ENCODE measurements at places on chromosomes 3 and 15. TPM values are rescaled to one million over a fixed set of nuclear protein-coding genes. Genes with fewer than 3 reads are reported as not detected.

TMEM212 gene
- total RNA-seq = not detected

EPHB1 gene
- 0.92 TPM for total RNA-seq

DNA sequence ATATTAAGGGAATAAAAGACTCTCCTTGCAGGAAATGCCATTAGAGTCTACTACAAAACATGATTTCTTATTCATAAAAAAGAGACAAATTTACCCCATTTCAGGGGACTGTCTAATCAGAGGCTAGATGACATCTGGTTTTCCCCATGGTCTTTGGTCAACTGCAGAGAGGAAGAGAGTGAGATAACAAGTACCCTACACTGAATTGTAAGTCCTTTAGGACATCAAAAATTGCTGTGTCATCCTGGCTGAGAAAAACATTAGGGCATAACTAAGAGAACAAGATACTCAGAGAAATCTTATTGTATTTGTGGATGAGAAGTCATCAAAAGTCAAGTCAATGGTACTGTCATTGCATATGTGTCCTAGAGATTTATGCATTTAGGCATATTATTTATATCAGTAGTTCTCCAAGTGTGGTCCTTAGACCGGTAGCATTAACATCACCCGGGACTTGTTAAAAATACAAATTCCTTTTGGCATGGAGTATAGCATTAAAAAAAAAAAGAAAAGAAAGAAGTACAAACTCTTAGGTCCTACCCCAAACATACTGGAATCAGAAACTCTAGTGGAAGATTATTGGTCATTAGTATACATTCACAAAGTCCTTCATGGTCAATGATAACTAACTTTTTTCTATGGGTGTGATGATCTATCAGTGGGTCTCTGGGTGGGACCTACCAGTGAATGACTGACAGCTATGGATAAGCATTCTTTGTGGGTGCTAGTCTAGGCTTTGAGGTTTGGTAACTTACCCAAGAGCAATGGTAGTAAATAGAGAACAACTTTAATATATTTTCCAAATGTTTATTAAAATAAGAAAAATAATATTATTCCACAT, 29.0 kb upstream of the TBC1D5 start:
- DNase-seq = no peak
- H3K27me3 ChIP-seq = no peaks in the 10 kb centered on the region
- no peaks in the 10 kb centered on the region for H3K36me3 ChIP-seq
- H3K27ac ChIP-seq = no peak overlapping the region
- no peaks in the 10 kb centered on the region for H3K4me1 ChIP-seq

- H3K4me1 ChIP-seq = peaks cover 32% of the 10 kb centered on the region
- no peak overlapping the region for H3K4me3 ChIP-seq
- no peaks in the 10 kb centered on the region for H3K36me3 ChIP-seq
- peak; percentile 90 for DNase-seq
Measured at GRCh38 chr3:41327718-41328117, 128.4 kb downstream of the CTNNB1 start.

DNA sequence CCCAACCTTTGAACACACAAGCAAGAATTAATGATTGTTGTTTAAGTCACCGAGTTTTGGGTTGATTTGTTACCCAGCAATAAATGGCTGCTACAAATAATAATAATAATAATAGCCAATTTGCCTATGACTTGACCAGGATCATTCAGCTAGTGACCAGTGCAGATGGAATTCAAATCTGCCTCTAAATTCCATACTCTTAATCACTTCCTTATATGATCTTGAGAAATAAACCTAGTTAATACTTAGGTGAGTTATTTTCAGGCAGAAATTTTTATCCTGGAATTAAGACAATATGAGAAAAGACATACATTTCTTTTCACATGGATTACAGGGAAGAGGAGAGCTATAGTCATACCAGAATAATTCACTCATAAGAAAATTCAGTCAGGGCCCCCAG, 116.0 kb upstream of the GALNT15 start:
- H3K27ac ChIP-seq = peak overlapping the region; percentile 84
- no peaks in the 10 kb centered on the region for H3K36me3 ChIP-seq
- H3K4me3 ChIP-seq = no peak overlapping the region
- no peaks in the 10 kb centered on the region for H3K27me3 ChIP-seq

SLC9A9 gene
- total RNA-seq = not detected

DNA sequence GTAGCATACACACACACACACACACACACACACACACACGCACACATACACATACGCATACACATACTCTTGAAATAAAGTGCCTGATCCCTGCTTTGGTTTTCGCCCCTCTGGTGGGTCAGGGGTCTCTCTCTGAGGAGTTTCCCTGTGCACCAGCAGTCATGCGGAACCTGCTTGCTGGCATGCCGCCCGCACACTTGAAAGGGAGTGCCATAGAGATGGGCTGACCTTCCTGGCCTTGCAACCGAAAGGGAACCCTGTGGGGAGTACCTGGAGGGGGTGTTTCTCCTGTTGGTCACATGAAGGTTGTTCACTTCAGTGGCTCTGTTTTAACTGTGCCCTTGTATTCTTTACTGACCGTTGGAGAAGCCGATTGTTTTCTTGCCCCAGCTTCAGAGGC, 752.3 kb downstream of the NR2F2 start:
- H3K4me1 ChIP-seq = no peaks in the 10 kb centered on the region
- H3K36me3 ChIP-seq = no peaks in the 10 kb centered on the region
- H3K27me3 ChIP-seq = peaks cover 16% of the 10 kb centered on the region
- no peak for DNase-seq
- no peak overlapping the region for H3K27ac ChIP-seq

GRCh38 chr15:33963831-33964664, 4.2 kb upstream of the CHRM5 start:
- peaks cover 17% of the 10 kb centered on the region for H3K4me1 ChIP-seq
- no peak overlapping the region for H3K4me3 ChIP-seq
- no peak overlapping the region for H3K27ac ChIP-seq
- H3K36me3 ChIP-seq = no peaks in the 10 kb centered on the region
- peak; percentile 68 for DNase-seq

- H3K27me3 ChIP-seq = no peaks in the 10 kb centered on the region
- DNase-seq = no peak
- peaks cover 20% of the 10 kb centered on the region for H3K4me1 ChIP-seq
Measured at GRCh38 chr15:48426044-48426443, 94.8 kb downstream of the DUT start.

DNA sequence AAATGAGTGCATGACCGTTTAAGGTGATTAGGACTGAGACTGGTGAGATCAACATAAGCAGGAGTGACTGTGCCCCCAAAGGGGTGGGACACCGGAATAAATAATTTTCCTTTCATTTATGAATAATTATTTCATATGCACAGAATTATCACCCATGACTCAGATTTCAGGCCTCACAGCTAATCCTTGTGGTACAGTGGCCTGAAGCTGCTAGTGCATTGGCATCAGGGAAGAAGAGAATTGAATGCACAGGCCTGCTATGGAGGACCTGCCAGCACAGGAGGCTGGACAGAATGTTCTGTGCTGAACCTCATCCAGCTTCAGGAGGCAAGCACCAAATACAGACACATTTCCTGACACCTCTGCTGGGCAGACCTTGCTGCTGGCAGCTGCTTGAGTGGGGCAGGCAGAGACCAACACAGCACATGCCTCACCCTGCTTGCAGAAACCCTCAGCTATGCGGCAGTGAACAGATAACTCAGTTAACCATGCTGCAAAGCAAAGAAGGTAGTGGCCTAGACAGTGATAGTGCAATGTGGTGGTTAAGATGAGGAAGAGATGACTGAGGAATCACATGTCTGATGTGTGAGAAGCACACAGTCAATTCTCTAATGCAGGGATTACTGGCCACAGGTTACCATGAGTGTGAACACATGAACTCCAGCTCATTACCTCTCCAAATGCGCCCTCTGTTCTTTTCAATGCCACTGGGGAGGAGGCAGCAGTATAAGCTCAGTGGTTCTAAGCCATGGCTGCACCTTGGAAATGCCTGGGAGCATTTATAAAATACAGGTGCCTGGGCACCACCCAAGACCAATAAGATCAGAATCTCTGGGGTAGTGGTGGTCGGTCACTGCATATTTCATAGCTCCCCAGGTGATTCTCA, 68.1 kb upstream of the SCN5A start:
- no peak for DNase-seq
- H3K36me3 ChIP-seq = no peaks in the 10 kb centered on the region
- H3K27me3 ChIP-seq = peaks cover 52% of the 10 kb centered on the region
- H3K4me1 ChIP-seq = no peaks in the 10 kb centered on the region
- no peak overlapping the region for H3K27ac ChIP-seq
- H3K4me3 ChIP-seq = no peak overlapping the region

DNA sequence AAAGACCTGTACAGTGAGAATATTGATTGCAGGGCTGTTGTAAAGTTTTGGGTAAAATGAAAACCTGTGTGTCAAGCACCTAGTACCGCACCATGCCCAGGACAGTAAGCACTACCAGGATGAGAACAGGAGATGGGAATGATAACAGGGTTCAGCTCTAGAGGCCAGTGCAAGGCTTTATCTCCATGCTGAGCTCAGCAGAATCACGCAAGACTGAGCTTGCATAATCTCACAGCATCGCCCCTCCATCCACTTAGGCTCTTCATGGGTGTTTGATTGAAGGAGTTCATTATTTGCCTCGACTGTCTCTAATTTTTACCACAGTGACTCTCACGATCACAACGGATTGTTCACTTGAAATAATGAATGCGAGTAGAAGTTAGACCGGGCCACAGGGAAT, 2.9 kb downstream of the ATP13A5 start:
- H3K4me3 ChIP-seq = no peak overlapping the region
- peaks cover 81% of the 10 kb centered on the region for H3K27me3 ChIP-seq
- H3K4me1 ChIP-seq = no peaks in the 10 kb centered on the region
- DNase-seq = no peak
- no peak overlapping the region for H3K27ac ChIP-seq

GRCh38 chr3:128698211-128699047, 27.6 kb upstream of the RAB7A start:
- peak overlapping the region; percentile 76 for H3K4me3 ChIP-seq
- no peaks in the 10 kb centered on the region for H3K4me1 ChIP-seq
- H3K27ac ChIP-seq = no peak overlapping the region
- no peaks in the 10 kb centered on the region for H3K27me3 ChIP-seq

SLC2A2 gene
- total RNA-seq = not detected

DNA sequence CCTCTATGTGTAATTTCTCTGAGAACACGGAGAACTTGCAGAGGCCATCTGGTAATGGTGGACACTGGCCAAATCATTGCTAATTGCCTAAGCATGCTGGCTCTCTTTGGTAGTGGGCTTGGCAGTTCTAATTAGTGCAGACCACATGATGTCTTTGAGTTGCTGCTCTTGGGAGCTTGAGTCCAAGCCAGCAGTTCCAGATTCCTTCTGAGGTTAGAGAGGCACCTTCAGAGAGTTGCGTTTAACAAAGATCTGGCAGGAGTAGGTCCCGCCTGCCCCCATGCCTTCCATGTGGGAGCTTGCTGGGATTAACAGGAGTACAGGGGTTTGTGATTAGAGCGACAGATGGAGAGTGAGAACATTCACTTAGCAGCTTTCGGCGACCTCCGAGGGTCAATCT, 449.0 kb upstream of the LMCD1 start:
- DNase-seq = no peak
- H3K27me3 ChIP-seq = no peaks in the 10 kb centered on the region
- no peak overlapping the region for H3K27ac ChIP-seq
- H3K4me3 ChIP-seq = no peak overlapping the region
- no peaks in the 10 kb centered on the region for H3K4me1 ChIP-seq

RPS17 gene
- total RNA-seq = 2,156 TPM

DNA sequence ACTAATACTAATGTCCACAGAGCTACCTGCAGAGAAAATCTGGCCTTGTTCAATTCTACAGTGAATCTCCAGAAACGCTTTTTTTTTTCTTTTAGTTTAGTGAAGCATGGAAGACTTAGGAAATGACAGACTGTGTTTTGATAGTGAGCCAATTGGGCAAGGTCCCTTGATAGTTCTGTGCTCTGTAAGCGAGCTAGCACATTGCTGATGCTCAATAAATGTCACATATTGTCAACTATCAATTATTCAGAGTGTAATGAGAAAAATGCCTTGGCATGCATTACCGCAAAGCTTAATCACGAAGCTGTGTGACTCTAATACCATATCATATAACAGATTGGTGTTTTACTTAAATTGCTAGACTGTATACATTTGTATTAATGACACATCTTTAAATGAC, 5.2 kb upstream of the C3orf85 start:
- H3K4me3 ChIP-seq = no peak overlapping the region
- no peak overlapping the region for H3K27ac ChIP-seq
- no peak for DNase-seq
- 0 out of 2 replicates have a peak, but pooled peaks cover 5% of the 10 kb centered on the region for H3K27me3 ChIP-seq
- 0 out of 2 replicates have a peak, but pooled peaks cover 9% of the 10 kb centered on the region for H3K4me1 ChIP-seq
- H3K36me3 ChIP-seq = no peaks in the 10 kb centered on the region

ANXA2 gene
- total RNA-seq = 2,202 TPM

GNAT1 gene
- total RNA-seq = not detected

GPR62 gene
- total RNA-seq = not detected

LRRC49 gene
- 13.6 TPM for total RNA-seq

KCNMB2 gene
- total RNA-seq = not detected

GRCh38 chr3:101244212-101244575, 76.2 kb downstream of the IMPG2 start:
- H3K36me3 ChIP-seq = no peaks in the 10 kb centered on the region
- no peaks in the 10 kb centered on the region for H3K4me1 ChIP-seq
- H3K4me3 ChIP-seq = no peak overlapping the region

HHATL gene
- not detected for total RNA-seq

DNA sequence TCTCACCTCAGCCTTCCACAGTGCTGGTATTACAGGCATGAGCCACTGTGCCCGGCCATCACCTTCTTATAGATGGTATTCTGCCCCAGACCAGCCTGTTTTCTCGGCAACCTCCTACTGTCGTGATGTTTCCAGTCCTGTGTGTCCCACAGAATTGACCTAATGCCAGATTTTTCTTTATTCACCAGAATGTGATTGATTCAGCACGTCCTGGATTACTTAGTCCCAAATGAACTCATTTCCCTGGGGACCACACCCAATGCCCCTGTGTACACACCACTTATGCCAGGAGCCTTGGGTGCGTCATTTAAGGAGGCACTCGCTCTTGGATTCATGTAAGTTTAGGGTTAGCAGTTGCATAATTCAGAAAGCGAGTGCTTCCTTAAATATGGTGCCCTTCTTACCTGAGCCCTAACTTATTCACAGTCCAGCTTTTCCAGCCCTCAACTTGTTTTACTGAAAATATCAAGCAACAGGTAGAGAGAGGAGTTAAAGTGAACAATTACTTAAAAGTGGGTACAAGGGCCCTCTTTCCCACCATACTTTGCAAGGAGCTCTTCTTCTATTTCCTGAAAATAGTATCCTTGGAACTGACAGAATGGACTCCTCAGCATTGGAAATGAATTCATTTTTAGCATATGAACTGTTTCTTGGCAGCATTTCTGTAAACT, 64.6 kb upstream of the UBE2E1 start:
- H3K36me3 ChIP-seq = no peaks in the 10 kb centered on the region
- no peaks in the 10 kb centered on the region for H3K27me3 ChIP-seq
- H3K4me3 ChIP-seq = peak overlapping the region; percentile 64
- peaks cover 53% of the 10 kb centered on the region for H3K4me1 ChIP-seq
